ENCODE measurements at places on chromosomes 5 and 9.

DNA sequence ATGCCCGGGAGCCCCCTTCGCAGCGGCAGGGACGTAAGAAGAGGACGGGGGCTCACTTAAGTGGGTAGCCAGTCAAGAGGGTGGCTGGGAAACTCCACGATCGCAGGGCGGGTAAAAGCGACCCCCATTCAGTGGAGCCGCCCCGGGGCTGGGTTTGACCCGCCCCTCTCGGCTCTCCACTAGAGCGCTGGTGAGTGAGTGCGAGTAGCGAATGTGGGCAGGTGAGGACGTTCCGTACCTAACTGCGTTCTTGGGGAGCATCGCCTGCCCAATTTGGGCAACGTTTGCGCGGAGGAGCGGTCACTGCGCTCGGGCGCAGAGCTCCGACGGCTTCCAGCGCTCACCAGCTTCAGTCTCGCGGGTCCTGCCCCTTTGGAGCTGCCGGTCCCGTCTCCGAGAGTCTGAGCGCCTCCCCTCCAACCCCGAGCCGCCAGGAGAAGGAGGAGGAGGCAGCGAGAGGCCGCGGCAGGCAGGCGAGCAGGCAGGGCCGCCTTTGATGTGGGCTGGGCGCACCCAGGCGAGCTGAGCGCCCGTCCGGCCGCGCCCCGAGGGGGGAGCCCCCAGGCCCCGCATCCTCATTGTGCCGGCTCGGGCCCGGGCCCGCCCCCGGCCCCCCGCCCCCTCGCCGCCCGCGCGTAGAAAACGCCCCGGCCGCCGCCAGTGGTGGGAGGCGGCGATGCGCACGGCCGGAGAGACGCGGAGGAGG, at the start of gene FGF18:
Gene FGF18, plus strand, starts transcription at position 666 of the 706 bp plus-strand sequence. CDS start 553 bp downstream, outside the sequence.
- DNase-seq: peak; percentile 89

DNA sequence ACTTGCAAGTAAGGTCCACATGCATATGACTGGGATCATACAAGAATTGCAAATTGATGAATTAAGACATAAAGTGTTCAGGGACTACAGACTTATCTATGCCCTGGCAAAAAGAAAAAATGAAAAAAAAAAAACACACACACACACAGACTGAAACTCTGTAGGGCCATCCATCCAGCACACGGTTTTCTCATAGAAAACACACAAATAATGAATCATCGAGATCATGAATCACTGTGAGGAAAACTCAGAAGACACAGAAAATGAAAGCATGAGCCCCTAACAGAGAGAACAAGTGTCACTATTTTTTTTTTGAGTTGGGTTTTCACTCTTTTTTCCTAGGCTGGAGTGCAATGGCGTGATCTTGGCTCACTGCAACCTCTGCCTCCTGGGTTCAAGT, 185.2 kb downstream of the IRX2 start:
- DNase-seq: no peak

DNA sequence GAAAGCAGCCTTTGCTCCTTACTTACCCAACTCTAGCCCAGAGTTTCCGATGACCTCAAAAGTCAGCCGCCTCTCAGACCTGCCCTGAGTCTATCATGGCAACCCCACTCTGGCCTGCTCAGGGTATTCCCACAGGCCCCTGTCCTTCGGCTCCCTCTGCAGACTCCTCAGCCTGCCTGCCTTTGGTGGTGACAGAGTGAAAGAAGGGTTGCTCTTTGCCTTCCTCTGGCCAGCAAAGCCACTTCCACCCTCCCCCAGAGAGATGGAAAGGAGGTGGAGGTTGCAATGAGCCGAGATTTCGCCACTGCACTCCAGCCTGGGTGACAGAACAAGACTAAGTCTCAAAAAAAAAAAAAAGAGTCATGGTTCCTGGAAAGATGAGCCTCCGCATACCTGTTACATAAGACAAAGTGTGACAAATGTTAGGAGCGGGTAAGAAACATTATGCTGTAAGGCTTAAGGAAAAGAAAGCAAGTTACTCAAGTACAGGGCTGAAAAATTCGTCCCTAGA, 2.3 kb upstream of the SMIM33 start:
- DNase-seq: no peak

GRCh38 chr5:133714161-133714915, 102.0 kb upstream of the FSTL4 start:
- no peak for DNase-seq

- DNase-seq: no peak
Measured at GRCh38 chr9:16673171-16673570, 197.3 kb downstream of the BNC2 start.

DNA sequence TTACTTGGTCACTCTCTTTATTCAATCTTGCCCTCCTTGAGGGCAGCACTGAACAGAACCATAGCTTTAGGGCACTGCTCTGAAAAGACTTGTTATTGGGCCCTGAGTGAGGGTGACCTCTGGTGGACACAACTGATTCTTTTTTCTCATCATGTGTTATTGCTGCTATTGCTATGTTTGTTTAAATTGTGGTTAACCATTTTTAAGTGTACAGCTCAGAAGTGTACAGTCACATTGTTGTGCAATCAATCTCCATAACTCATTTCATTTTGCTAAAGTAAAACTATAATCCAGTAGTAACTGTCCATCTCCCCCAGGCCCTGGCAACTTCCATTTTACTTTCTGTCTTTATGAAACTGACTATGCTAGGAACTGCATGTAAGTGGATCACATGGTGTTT, 351.1 kb upstream of the RIOK2 start:
- peak; percentile 30 for DNase-seq

DNA sequence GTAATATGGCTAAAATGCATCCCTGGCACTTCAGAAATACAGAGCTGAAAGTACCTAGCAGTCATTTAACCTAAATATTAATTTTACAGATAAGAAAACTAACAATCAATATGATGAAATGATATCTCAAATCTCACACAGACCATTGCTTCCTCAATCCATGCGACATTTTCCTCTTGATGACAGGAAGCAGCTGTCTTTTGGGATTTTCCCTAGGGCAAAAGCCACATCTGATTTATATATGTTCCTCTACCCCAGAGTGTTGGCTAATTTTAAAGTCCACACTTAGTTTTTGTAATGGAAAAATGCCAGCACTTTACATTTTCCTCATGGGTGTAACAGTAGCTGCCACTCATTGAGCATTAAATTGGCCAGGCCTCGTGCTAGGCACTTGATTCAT, 47.7 kb upstream of the ITGA1 start:
- DNase-seq: no peak

DNA sequence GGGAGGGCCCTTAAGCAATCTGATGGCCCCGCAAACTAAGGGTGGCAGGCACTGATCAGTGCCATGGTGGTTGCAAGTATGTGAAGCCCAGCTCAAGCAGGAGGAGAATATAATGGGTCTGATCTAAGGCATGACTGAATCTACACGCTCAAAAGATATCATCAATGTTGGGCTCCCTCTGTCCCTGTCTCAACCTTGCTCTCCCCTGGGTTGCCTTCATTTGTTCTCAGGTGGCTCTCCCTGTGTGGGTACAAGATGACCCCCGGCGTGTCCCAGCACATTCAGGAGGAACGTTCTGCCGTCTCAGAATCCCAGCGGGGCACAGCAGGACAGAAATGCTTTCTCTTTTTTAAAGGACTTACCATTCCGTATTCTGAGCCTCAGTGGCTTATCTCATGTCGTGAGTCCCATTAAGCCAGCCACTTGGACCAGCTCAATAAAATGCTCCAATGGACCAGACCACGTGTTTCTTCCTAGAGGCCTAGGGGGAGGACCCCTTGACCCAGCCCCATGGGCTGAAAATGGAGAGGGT, 12.0 kb upstream of the RNF130 start:
- DNase-seq: no peak

DNA sequence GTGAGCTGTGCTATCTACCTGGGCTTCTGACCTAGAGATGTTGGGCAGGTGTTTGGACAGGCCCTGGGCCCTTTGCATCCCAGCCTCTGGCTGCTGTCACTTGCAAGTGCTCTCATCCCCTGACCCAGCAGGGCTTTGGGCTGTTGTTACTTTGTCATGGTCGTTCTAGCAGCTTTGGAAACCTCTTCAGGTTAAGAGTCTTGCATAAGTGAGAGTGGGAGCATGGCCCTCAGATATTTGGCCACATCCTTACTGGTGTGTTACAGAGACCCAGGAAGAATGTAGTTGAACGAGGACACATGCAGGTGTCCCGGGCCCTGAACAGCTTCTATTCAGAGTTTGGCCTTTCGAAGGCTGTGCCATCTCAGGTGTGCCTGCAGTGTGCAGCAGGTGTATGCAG, 4.5 kb downstream of the TENT4A start:
- no peak for DNase-seq
